ENCODE measurements at places on chromosomes 1 and 21.
A peak's percentile ranks its signal among the peaks of the same experiment; 100 is the strongest.

DNA sequence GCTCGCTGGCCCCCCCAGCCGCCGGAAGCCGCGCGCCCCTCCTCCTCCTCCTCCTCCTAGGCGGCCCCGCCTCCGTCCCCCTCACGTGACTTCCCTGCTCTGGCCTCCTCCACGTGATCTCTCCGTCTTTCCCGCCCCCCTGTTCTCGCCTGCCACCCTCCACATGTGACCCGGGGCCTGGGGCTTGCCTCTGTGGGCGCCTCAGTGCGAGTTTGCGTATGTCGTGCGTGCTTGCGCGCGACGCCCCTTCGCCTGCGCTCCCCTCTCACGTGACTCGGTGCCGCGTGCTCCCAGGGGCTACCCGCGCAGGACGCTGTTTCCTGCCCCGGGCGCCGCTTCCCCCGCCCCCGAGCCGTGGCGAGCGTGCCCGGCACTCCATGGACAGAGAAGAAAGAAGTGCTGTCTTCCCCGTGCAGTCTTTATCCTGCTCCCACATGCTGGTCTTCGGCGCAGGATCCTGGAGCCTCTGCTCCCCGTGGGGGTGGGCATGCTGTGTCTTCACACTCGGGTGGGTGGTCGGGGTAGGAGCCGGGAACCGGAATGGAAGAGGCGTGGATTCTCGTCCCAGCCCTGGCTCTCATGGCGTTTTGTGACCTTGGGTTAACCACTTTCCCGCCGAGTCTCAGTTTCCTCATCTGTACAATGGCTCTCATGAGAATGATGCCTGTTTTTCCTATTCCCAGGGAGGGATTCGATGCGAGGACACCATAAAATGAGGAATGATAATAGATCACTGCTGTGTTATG, 431 bp upstream of the UBE2Q1 start:
- DNase-seq: peak; percentile 99

DNA sequence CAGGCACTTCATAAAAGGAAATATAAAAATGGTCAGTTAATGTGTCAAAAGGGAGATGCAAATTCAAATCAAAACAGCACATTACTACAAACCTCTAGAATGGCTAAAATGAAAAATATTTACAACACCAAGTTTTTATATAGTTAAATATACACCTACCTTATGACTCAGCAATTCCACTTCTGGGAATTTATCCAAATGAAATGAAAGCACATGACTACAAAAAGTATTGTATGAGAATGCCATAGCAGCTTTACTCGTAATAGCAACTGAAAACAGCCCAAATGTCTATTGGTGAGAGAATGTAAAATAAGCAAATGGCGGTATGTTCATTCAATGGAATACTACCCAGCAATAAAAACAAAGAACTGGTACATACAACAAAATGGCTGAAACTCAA, 175.8 kb upstream of the SPAG17 start:
- DNase-seq: no peak

DNA sequence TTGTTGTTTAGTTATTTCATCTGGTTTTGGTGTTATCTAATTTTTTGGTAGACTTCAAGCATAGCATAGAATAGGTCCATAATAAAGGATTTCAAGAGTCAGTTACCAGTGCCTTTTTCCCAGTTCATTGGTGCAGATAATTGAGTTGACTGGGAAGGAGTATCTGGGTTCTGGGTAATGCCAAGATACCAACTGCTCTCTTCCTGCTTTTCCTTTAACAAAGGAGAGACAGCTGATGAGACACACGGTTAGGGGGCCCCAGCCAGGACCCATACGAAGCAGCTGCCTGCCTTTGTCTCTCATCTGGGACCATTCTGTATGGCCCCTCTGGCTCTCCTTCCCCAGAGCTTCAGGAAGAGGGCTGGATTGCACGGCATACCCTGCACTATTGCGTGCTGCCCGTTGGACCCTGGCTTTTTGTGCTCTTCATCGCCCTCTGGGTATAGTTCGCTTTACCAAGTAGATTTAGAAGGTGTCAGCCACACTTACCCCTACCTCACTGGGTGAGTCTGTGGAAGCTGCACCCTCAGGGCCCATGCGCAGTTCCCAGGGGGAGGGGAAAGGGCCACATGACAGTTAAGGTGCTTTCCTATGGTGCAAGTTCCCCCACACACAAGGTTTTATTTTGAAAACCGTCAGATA, 7.0 kb downstream of the NAV1 start:
- no peak for DNase-seq

DNA sequence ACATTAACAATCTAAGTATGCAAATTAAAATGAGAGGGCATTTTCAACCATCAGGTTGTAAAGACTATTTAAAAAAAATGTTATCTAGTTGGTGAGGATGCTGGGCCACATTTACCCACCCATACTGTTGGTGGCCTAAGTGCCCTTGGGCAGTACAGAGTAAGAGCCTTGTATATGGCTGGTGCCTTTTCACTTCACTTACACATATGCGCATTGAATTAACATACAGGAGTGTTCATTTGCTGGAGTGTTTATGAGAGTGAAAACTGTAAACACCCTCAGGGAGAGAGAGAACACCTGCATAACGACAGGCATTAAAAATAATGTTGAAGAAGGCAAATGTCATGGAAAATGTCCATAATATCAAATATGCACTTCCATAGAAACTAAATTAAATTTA, 427.1 kb downstream of the PCP4 start:
- no peak for DNase-seq

- no peak for DNase-seq
Measured at GRCh38 chr1:204128464-204128963, 23.3 kb downstream of the ETNK2 start.

DNA sequence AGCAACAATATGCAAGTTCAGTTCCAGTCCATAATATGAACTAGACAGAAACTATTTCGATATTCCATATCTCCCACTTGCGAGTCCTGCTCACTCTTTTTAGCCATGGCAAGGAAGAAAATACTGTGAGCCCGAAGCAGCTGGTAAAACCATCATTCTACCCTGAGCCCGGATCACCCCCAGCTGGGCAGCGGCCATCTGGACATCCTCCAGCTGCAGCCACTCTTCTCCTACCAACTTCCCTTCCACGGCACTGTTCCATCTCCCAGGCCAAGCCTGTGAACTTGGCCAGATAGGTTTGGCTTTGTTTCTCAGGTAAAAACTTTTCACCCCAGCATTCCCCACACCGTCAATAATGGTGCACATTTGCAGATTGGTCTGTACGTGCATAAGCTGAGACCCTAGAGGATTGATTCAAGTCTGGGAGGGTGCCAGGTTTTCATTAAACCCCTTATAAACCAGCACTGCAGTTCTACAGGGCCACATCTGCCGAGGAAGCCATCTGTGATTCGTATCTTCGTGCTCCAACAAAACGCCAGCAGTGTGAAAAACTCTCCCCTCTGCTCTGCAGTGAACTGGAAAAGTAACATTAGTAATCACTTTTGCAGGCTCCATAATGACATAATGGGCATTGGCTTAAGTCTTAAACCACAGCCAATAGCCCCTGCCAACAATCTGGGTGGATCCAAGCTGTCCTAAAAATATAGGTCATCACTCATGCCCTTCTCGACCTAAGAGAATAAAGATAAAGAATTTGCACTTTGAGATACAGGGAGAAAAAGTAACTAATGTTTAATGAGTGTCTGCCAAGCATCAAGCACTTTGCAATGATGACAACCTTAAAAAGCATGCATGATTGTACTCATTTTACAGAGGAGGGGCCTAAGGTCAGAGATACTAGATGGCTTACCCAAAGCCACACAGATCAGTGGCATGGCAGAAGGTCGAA, 205.1 kb downstream of the PLPP3 start:
- no peak for DNase-seq

- DNase-seq: no peak
Measured at GRCh38 chr1:224041032-224041431, 72.9 kb upstream of the FBXO28 start.

DNA sequence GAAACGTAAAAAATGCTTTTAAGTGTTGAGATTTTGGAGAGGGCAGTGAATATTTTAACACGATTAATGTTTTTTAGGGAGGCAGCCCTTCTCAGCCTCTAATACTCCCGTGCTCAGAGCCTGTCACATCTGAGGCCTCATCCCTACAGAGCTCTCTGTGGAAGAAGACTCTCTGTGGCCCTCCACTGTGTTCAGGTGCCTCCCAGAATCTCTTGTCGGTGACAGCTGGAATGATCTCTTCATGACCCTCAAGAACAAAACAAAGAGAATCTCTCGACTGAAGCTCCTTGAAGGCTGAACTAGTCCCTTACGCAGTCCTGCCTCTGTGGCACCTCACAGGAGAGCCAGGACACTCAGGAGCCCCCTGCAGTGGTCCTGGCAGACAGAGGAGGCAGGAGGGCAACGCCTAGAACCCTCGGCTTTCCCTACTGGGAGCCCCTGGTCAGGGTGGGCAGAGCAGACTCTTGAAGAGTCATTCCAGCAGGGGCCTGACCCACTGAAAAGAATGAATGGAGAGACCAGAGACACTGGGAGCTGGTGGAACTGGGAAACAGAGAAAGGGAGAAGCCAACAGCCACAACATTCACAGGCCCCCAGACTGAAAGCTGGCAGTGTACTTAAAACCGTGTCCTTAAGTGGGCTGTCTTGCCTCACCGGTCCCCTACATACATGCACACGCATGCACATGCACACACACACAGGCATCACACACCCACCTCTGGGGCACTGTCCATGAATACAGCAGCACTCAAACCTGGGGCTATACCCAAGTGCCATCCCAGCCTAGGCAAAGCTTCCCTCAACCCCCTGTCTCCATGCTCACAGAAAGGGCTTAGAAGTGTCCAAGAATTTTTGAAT, 67.5 kb upstream of the ANGPTL1 start:
- no peak for DNase-seq

DNA sequence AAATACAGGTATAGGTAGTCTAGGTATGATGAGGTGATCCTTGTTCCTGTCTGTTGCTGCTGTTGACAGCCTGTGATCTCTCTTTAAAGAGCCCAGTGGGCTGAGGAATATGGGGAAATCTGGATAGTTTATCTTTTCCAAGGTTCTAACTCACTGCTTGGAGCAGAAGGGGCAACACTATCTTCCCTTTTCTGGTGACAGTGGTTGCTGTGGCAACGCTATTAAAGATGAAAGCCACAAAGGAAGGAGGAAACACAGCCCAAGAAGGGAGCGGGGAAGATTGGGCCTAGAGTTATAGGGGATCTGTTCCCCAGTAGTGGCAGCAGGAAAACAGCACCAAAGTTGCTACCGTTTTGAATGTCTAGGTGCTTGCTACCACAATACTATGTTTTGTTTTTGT, 8.8 kb downstream of the PCP4L1 start:
- no peak for DNase-seq

DNA sequence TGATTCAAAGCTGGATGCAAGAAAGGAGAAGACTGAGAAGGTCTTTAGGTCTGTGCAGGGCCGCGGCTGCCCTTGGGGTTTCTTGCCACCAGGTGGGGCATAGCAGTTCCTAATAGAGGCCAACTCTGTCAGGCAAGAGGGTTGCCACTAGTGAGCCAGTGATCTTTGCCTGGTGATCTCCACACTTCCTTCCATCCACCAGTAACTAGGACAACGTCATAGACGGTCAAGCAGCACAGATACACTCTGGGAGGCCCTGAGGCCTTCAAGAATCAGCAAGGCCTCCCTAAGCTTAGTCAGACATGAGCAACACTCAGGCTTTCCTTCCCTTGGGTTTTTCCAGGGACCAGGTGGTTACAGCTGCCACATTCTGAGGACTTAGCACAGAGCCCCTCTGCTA, 32.9 kb upstream of the ATP2B4 start:
- peak; percentile 31 for DNase-seq

DNA sequence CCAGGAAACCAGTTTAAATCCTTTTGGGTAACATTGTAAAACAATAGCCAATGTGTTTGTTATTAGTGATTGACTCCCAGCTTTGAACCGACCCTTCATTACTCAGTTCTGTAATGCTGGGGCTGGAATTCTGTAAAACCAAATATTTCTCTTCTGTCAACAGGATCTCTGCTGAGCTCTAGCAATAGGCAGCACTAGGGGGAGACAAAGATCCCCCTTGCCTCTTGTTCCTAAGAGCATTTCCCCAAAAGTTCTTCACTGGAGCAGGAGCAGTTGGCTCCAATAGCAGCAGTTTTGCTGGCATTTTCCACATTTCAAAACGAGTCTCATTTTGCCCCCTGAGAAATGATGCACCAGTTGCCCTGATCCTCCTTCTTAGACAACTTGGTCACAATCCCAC, 1671.1 kb downstream of the MRPL39 start:
- no peak for DNase-seq

All from stimulated activated CD4-positive, alpha-beta T cell treated with anti-CD3 and anti-CD28 coated beads, TNF-alpha, amount 100 ng/mL, for 1 hour (primary cell).